ENCODE measurements at places on chromosomes 6 and 20.

GRCh38 chr6:12635813-12636212 lies 80.8 kb upstream of the PHACTR1 start:
- no peaks in the 10 kb centered on the region for H3K36me3 ChIP-seq
- H3K4me1 ChIP-seq, result no peaks in the 10 kb centered on the region
- H3K27ac ChIP-seq, result no peak overlapping the region
- 0 out of 2 replicates have a peak, but pooled peaks cover 2% of the 10 kb centered on the region for H3K27me3 ChIP-seq

DNA sequence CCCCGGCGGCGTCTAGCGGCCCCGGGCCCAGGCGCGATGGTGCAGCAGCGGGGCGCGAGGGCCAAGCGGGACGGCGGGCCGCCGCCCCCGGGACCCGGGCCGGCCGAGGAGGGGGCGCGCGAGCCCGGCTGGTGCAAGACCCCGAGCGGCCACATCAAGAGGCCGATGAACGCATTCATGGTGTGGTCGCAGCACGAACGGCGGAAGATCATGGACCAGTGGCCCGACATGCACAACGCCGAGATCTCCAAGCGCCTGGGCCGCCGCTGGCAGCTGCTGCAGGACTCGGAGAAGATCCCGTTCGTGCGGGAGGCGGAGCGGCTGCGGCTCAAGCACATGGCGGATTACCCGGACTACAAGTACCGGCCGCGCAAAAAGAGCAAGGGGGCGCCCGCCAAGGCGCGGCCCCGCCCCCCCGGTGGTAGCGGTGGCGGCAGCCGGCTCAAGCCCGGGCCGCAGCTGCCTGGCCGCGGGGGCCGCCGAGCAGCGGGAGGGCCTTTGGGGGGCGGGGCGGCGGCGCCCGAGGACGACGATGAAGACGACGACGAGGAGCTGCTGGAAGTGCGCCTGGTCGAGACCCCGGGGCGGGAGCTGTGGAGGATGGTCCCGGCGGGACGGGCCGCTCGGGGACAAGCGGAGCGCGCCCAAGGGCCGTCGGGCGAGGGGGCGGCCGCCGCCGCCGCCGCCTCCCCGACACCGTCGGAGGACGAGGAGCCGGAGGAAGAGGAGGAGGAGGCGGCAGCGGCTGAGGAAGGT lies 715 bp downstream of the SOX12 start:
- H3K36me3 ChIP-seq, result no peaks in the 10 kb centered on the region
- H3K4me1 ChIP-seq, result peaks cover 28% of the 10 kb centered on the region
- no peaks in the 10 kb centered on the region for H3K27me3 ChIP-seq
- H3K27ac ChIP-seq, result peak overlapping the region; percentile 85
- H3K4me3 ChIP-seq, result peak overlapping the region; percentile 79
- DNase-seq, result no peak

GRCh38 chr20:58816957-58817651 lies 33.6 kb downstream of the GNAS-AS1 start:
- H3K4me1 ChIP-seq, result no peaks in the 10 kb centered on the region
- H3K4me3 ChIP-seq, result no peak overlapping the region
- H3K27ac ChIP-seq, result no peak overlapping the region

GRCh38 chr6:46217671-46218131 lies 46.9 kb upstream of the ENPP5 start:
- H3K27ac ChIP-seq, result no peak overlapping the region
- 0 out of 2 replicates have a peak, but pooled peaks cover 2% of the 10 kb centered on the region for H3K27me3 ChIP-seq
- no peaks in the 10 kb centered on the region for H3K36me3 ChIP-seq
- no peaks in the 10 kb centered on the region for H3K4me1 ChIP-seq

DNA sequence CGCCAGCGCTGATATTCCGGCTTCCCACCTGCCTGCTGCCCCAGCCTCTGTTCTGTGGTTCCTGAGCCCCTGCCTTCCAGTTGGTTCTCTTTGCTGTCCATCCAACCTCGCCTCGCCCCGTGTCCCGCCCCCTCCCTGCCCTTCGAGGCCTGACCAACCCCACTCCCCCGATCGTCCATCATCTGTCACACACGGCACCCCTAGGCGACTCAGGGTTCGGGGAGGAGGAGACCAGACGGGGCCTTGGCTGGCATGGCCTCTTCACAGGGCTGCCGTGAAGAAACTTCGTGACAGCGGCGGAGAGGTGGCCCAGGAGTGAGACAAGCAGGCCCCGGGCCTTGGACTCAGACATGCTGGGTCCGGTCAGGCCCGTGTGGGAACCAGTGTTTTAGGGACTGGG lies 226.1 kb downstream of the QKI start:
- no peak overlapping the region for H3K4me3 ChIP-seq
- no peak overlapping the region for H3K27ac ChIP-seq
- H3K36me3 ChIP-seq, result no peaks in the 10 kb centered on the region
- H3K4me1 ChIP-seq, result no peaks in the 10 kb centered on the region
- no peak for DNase-seq

DNA sequence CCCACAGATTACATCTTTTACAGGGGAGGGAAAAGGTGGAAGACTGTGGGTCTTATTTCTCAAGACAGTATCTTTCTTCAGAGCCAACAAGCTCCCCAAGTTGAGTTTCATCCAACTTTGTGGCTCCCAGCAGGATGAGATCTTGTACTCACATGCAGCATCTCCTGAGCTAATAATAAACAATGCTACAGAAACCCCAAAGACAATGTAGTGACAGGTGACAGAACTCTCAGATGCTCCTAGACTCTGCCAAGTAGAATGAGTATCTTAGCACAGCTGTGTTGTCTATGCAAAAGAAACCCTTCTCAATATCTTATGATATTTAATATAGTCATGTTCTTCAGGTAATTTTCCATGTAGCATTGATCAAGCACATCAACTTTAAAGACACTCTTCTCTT lies 90.0 kb downstream of the TBX18 start:
- H3K27ac ChIP-seq, result no peak overlapping the region
- no peaks in the 10 kb centered on the region for H3K27me3 ChIP-seq
- H3K4me1 ChIP-seq, result no peaks in the 10 kb centered on the region
- no peak for DNase-seq
- no peaks in the 10 kb centered on the region for H3K36me3 ChIP-seq

DNA sequence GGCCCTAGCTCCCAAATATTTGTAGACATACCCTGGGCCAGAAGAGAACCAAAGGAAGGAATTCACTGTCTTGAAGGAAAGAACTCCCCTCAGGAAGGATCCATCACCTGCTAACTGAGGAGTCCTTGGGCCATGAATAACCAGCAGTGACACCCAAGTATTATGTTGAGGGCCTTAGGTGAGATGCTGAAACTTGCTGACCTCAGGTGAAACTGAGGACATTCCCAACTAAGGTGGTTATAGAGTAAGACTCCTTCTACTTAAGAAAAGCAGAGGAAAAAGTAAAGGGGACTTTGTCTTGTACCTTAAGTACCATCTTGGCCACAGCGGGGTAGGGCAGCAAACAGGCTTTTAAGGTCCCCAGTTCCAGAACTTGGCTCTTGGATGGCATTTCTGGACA lies 491.7 kb downstream of the C6orf118 start:
- no peak overlapping the region for H3K4me3 ChIP-seq
- H3K27ac ChIP-seq, result no peak overlapping the region
- no peaks in the 10 kb centered on the region for H3K4me1 ChIP-seq
- no peak for DNase-seq
- H3K36me3 ChIP-seq, result no peaks in the 10 kb centered on the region

DNA sequence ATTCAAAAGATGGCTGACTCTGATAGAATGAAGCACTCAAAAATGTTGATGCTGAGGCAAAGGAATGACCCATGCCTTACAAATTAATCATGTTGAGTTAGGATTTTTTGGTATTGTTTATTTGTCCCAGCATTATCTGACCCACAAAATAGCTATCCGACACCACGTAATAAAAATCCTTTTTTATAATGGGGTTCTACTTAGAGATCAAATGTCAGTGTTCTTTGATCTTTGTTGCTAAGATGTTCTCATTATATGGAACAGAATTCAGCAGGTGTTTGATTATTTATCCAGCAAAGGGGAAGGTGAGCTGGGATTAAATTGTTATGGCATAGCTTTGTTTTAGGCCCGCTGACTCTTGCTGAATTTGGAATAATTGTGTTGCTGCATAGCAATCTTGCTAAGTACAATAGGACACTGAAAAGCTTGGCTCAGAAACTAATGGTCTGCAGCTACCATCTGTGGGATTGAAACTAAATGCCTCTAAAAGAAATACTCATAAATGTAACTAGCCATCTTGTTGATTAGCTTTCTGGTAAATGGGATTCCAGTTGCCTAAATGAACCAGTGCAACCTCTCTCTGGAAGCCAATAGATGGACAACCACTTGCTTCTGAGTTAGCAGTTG lies 180.2 kb upstream of the HDAC2 start:
- no peaks in the 10 kb centered on the region for H3K4me1 ChIP-seq
- no peak overlapping the region for H3K4me3 ChIP-seq
- no peak overlapping the region for H3K27ac ChIP-seq
- H3K36me3 ChIP-seq, result no peaks in the 10 kb centered on the region
- DNase-seq, result no peak
- H3K27me3 ChIP-seq, result no peaks in the 10 kb centered on the region
